ENCODE measurements at places on chromosomes 7 and 10.

GRCh38 chr10:101895781-101896180 is 52.2 kb upstream of the KCNIP2 start:
- no peak for DNase-seq

DNA sequence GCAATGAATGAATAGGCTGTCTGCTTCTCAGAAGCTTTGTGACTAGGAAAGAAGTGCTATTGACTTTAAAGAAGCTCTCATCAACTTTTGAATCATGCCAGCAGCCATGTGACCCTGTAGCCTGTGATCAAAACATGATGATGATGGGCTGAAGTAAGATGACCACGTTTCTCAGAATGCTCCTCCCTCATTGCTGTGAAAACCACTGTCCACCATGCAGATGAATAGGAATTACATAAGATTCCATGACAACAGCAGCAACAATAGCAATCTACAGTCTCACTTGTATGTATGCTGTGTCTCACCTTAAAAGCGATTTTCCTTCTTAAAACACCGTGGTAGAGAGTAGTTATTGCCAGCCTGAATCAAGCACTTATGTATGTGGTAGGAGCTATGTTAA is 228.4 kb downstream of the TRIL start:
- DNase-seq = peak; percentile 40

DNA sequence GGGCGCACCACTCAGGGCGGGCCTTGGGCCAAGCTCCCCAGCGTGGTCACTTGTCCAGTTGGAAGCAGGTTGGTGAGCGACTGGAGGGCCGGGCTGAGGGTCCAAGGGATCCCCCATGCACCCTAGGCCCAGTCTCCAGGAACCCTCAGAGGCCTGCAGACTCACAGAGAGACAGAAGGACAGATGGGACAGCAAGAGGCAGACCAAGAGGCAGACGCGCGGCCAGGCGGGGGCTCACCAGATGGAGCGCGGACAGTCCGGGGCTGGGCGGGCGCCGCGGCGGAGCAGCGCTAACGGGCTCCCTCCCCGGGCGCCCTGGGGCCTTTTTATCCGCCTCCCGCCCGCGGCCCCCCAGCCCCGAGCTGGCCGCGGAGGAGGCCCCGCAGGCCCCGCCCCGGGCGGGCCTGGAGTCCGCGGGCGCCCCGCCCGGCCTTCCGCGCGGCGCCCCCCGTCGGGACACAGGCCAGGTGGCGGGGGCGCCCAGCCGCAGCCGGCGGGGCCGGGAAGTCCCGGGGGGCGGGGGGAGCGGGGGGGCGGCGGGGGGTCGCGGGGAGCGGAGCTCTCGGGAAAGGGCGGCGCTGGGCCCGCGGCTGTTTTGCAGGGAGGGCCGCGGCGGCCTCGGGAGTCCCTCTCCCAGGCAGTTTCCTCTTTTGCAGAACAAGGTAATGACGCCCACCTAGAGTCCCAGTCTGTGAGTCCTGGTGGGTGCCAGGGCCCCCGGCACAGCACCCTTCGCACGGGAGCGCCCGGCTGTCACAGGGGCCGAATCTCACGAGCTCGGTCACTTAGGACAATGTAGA is at the start of gene LOXL4:
TSS of gene LOXL4 (minus strand) at position 301 of the 800 bp plus-strand sequence. CDS start 5,175 bp downstream, outside the sequence.
- DNase-seq = no peak

- no peak for DNase-seq
Observed at GRCh38 chr7:83870515-83870914, 221.6 kb upstream of the SEMA3E start.

GRCh38 chr7:76269895-76270294 is 32.6 kb upstream of the HSPB1 start:
- no peak for DNase-seq

DNA sequence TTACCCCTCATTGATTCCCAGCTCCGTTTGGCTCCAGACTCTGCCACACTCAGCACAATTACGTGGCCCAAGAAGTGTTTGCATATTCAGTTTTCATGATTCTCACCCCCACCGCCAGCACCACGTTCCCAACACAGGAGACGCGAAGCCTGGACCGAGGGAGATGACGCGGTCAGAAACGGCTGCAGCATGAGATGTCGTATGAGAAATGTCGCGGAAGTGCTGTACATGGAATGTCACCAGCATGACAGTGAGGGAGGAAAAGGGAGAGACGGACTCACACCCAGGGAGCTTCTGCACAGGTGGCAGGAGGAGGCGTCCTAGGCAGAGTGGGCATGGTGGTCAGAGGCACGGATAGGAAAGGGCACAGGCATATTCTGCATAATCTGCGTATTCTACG is 188.3 kb downstream of the WDR37 start:
- DNase-seq = no peak

- no peak for DNase-seq
Observed at GRCh38 chr7:44121761-44122420, 1.5 kb downstream of the POLD2 start.

DNA sequence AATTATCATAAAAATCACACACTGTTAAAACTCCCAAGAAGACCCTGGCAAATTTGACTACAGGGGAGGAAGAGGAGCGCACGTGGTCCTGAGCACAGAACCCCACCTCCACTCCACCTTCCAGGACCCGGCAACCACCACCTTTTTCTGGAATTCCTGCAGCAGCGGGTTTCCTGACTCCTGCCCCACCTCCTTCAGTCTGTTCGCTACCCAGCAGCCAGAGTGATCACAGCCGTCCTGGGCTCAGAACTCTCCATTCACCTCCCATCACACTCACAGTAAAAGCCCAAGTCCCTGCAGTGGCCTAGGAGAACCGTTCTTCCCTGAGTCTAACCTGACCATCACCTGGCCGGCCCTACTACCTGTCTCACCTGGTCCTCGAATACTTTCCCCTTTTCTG is 107.4 kb upstream of the FAM204A start:
- no peak for DNase-seq

GRCh38 chr7:50273870-50274269 is 30.6 kb upstream of the IKZF1 start:
- no peak for DNase-seq

GRCh38 chr7:117550625-117551024 is 70.8 kb downstream of the CFTR start:
- DNase-seq = no peak

DNA sequence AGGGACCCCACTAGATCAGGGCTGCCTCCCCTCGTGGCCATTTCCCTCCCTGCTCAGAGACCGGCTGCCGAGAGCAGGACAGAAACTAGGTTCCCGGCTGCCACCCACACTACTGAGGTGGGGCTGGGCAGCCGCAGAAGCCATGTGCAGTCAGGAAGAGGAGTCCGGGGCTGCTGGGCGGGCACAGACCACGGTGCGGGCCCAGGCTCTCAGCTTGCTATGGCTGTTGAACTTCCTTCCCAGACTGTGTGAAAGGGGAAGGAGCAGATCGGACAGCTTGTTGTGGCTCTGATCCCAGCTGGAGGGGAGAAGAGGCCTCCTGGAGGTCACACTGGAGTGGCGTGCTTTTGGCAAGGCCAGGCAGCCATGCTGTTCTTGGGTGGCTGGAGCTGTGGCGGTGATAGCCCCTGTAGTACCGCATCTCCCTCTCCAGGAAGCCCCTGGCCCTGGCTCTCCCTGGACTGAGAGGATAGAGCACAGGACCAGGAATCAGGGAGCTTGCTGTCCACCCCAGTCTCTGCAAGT is 56.8 kb downstream of the HK1 start:
- no peak for DNase-seq

DNA sequence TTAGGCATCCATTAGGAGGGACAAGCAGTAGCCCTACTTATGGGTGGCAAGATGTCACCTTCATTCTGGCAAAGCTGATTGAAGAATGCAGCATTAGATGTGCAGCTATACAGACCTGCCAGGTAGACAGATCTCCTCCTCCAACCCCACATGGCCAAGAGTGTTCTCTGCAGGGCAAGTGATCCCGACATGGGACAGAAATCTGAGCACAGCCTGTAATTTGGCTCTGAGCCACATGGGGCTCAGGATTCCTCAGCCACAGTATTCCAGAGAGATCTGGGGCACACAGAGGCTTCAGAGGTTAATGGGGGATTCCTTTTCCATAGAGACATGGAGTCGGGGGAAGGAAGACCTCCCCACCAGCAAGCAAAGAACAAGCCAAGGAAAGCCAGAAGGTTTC is 58.7 kb upstream of the GDF10 start:
- no peak for DNase-seq

DNA sequence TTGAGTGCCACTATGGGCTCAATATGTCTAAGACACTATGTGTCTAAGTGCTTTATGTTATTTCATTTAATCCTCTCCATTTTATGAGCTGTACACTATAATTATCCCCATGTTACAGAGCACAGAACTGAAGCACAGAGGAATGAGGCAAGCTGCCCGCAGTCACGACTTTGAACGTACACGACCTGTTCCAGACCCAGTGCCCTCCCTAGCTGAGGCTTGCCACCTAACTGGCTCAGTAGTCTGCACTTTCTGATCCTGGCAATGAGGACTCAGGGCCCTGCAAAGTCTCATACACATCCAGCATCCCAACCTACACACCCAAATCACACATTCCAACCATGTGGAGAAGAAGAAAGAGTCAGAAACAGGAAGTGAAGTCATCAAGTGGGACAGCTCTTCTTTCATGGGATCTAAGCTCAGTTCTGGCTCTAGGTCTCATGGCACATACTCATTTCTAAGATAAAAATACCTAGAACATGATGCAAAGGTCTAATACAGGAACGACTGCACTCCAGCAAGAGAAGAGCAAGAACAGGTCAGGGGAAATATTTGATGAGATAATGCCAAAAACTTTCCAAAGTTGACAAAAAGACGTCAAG is 42.4 kb upstream of the DDC start:
- DNase-seq = peak; percentile 3

DNA sequence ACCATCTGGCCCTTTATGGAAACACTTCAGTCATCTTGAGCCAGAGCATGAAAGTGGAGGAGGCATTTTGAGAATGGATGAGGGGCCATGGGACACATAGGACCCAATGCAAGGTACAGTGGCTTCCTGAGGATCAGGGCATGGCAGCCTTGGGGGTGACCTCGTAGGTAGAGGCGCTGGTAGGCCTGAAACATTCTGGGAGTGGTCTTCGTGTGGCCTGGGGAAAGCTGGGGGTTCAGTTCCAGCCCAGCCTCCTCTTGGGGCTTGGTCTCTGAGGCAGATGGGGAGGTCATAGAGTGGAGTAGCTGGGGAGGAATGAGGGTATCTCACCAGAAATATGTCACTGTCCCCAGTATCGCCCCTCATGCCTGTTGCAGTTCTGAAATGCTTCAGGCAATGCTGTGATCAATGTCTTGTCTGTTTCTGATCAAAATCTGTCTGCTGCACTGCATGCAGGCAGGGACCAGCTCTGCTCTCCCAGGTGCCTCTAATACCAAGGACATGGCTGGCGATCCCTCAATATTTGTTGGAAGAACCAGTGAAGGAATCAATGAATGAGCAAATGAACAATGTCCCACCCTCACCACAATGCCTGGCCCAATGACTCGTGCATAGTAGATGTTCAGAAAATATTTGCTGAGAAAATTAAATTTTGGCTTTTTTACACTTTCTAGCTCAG is 90.9 kb downstream of the CHST15 start:
- no peak for DNase-seq

DNA sequence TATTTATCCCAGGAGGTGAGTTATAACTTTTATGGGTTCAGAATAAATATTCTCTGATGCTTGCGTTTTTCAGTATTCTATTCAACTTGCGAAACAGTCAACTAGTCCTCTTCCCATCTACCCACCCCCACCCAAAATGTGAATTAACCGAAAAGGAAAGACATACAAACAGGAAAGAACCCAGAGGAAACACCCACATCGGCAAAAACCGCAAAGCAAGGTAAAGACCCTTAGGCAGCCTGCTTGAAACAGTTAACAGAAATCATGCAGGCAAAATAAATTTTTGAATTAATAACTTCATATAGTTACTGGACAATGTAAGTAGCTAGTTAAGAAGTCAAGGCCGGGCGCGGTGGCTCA is 5.4 kb downstream of the ZC3HAV1 start:
- DNase-seq = no peak

- peak; percentile 34 for DNase-seq
Observed at GRCh38 chr10:103069453-103070331, 123.4 kb downstream of the NT5C2 start.

GRCh38 chr10:124696446-124697392 is 47.5 kb downstream of the FAM53B start:
- DNase-seq = no peak

GRCh38 chr10:17289763-17290162 is 61.7 kb downstream of the VIM start:
- DNase-seq = no peak

- DNase-seq = no peak
Observed at GRCh38 chr7:41113719-41114118, 589.2 kb downstream of the INHBA start.

DNA sequence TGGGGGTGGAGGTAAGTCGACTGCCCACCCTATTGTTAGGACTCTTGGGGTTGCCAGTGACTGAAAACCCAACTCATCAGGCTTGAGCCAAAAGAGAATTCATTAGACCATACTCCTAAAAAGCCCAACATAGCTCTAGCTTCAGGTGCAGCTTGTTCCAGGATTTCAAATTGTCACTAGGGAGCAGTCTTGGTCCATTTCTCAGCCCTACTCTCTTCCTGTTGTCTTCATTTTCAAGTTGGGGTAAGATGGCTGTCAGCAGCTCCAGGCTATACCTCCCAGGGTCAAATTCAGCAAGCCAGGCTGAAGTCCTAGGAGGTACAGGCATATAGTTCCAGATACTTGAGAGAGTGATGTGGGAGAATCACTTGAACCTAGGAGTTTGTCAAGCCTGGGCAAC is 14.9 kb upstream of the COL13A1 start:
- DNase-seq = peak; percentile 37

- DNase-seq = no peak
Observed at GRCh38 chr10:55410415-55410885, 609.4 kb upstream of the PCDH15 start.

DNA sequence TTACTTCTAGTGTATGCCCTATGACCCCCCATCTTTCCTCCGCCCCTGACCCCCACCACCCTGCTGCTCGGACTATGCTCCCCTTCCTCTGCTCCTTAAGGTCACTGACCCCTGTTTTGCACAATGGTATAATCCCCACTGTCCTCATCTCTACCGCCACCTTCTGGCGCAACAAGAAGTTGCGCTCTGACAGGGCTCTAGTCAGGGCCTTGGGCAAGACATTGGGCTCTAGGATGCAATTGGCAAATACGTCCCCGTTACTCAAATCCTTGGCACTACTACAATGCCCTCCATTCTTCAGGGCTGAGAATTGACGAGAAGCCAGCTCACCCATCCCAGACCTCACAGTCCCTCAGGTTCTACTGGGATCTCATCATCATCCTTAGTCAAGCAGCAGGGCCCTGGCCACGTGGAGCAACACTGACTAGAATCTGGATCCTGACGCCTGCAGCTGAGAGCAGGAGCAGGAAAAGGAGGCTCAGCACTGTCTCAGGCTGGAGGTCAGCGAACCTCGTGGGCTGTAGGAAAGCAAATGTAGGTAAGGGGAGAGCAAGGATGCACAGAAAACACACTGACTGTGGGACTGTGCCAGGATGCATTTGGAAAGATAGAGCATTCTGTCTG is 10.6 kb downstream of the LRIT2 start:
- no peak for DNase-seq

GRCh38 chr7:127119517-127119916 is 133.2 kb downstream of the GRM8 start:
- no peak for DNase-seq

GRCh38 chr10:1295756-1296480 is 239.7 kb downstream of the WDR37 start:
- DNase-seq = no peak

- DNase-seq = no peak
Observed at GRCh38 chr10:6108631-6109443, 20.0 kb downstream of the RBM17 start.
